ENCODE measurements at places on chromosomes 13 and 19.

- DNase-seq, result no peak
Observed at GRCh38 chr19:12521996-12522395, 29.3 kb downstream of the ZNF564 start.

GRCh38 chr19:485583-486236, 10.6 kb upstream of the MADCAM1 start:
- peak; percentile 75 for DNase-seq

- DNase-seq, result no peak
Observed at GRCh38 chr19:7971553-7972520, 28.4 kb upstream of the TIMM44 start.

- DNase-seq, result no peak
Observed at GRCh38 chr13:72255908-72256307, 388.9 kb upstream of the DACH1 start.

DNA sequence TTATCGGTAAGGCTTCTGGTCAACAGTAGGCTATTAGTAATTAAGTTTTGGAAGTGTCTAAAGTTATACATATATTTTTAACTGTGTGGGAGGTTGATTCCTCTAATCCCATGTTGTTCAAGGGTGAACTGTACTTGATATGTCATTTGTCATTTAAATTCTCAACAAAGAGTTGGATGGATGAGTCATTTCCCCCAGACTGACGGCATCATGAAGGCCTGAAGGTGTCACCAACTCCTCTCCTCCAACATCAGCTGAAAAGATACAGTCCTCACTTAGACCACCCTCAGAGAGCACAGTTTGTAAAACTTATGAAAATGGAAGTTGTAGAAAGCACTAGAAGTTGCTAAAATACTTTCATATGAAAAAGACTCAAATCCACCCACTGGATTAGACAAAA, 48.8 kb downstream of the DCLK1 start:
- no peak for DNase-seq

DNA sequence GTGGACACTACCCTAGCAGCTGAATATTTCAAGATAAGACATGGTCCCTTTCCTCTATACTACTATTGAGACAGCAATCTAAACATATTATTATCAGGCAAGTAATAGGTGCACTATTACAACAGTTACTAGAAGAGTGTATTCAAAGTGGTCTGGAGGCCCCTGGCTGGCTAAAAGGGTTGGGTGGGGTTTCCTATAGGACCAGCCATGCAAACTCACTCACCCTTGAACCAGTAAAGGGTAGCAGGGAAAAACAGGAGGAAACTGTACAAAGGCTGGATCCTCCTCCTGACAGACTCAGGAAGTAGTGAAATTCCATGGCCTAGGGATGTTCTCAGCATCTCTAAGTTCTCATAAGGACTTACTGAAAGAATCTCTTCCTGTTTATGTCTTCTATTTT, 7.7 kb downstream of the SMAD9 start:
- no peak for DNase-seq

DNA sequence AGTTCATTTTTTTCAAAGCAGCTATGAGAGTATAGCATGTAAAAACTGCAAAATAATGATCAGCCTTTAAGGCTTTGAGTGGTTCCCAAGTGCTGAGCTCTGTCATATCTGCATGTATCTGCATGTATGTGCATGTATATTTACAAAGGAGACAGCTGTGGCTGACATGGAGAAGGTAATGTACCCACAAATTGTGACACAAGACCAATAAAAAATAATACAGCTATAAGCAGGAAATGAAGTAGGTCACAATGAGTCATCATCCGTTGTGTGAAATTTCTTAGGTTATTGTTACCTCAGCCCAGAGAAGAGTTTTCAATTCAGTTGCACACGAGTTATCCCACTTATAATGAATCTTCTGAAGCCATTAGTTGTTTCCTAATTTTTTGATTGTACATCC, 60.9 kb upstream of the MED4 start:
- no peak for DNase-seq

- no peak for DNase-seq
Observed at GRCh38 chr19:7522923-7523667, 671 bp downstream of the MCOLN1 start.

GRCh38 chr13:35711909-35712308, 235.4 kb upstream of the MAB21L1 start:
- no peak for DNase-seq

DNA sequence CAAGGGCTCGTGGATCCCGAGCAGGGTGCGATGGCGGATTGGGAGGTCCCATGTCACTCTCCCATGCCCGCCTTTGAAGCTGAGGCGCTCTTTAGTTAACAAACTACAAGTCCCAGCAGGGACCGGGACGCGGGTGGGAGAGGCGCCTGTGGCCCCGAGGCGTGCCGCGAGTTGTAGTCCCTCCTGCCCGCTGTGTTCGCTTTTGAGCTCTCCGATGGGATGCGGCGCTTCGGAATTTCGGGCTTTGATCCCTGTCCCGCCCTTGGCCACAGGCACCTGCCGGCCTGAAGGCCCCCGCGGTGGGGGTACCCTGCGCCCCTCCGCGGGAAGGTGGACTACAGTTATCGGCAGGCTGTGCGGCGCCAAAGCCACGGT, 11.0 kb downstream of the CYTH2 start:
- peak; percentile 79 for DNase-seq

GRCh38 chr19:50567882-50568727, at the start of gene LRRC4B:
Gene LRRC4B (minus strand): TSS chr19:50568435. CDS start chr19:50548838, 19,597 bp downstream.
- DNase-seq, result no peak

- DNase-seq, result no peak
Observed at GRCh38 chr13:40996426-40997092, 22.6 kb downstream of the ELF1 start.

GRCh38 chr19:38425810-38426466, at the start of gene RASGRP4:
Gene RASGRP4 (minus strand): TSS chr19:38426219. CDS start chr19:38426091, 128 bp downstream.
- peak; percentile 64 for DNase-seq

GRCh38 chr13:32036126-32036695, 4.6 kb downstream of the FRY start:
- DNase-seq, result no peak

- DNase-seq, result no peak
Observed at GRCh38 chr13:76654263-76654662, 231.9 kb downstream of the KCTD12 start.

GRCh38 chr19:45245334-45245787, at the start of gene EXOC3L2:
Gene EXOC3L2 (minus strand): TSS chr19:45245407. CDS start chr19:45239045, 6,362 bp downstream.
- DNase-seq, result peak; percentile 54

GRCh38 chr13:44040070-44040817, 160.5 kb downstream of the LACC1 start:
- no peak for DNase-seq

DNA sequence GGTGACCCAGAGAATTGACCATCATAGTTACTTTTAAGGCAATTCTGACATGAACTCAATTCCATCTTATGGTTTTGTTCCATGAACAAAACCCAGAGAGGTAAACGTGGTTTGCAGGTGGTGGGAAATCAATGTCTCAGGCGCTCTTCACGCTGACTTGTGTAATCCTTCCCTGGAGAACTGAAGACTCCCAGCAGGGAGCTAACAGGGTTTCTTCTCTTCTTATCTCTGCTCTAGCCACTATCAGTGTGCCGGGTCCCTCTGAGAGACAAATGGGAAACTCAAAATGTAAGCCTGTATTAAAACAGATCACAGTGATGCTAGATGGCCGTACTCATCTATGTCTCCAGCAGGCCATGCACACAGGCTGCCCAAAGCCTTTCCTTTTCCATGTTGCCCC, 57.6 kb upstream of the ARGLU1 start:
- no peak for DNase-seq

- DNase-seq, result no peak
Observed at GRCh38 chr19:2680808-2681207, 21.7 kb downstream of the GNG7 start.

GRCh38 chr19:17538684-17539237, 16.7 kb upstream of the COLGALT1 start:
- no peak for DNase-seq

GRCh38 chr19:51702103-51702824, 9.1 kb downstream of the SPACA6 start:
- peak; percentile 88 for DNase-seq

DNA sequence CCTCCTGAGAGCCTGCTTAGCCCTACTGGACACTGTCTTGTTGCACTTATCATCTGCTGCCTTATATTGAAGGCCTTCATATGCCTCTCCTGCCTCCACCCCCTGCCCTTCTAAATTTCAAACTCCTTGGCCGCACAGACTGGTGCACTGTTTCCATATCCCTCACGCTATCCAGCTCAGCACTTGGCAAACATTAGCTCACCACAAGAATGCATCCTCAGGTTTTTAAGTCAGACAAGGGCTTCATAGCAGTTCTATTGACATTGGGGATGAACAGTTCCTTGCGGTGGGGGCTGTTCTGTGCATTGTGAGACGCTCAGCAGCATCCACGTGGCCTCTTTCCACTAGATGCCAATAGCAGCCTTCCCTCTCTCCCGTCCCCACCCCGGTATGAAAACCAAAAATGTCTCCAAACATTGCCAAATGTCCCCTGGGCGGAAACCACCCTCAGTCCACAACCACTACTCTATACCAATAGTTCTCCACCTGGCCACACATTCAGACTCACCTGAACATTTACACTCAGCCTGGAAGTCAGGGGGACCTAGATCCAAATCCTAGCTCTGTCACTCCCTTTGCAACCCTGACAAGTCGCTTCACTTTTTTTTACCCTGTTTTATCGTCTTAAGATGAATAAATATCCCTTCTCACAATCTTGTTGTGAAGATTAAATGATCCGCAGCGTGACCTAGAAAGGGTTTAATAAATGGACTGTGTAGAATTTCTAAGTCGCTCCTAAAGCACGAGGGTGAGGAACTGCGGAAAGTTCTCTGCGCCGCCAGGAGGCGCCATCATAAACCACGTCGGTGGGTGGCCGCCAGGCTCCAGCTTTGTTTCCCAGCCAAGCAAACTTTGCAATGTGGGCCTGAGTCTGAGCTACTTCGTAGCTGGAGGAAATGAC, 3.6 kb upstream of the CEACAM3 start:
- DNase-seq, result peak; percentile 60

Data from left ventricle myocardium superior (tissue), 1 donor.